ENCODE measurements at places on chromosomes 6 and 20.

- DNase-seq: no peak
These were observed 103.2 kb upstream of the GRIK2 start for GRCh38 chr6:101290346-101290745.

- no peak for DNase-seq
These were observed 12.7 kb downstream of the KCNS1 start for GRCh38 chr20:45088247-45088646.

DNA sequence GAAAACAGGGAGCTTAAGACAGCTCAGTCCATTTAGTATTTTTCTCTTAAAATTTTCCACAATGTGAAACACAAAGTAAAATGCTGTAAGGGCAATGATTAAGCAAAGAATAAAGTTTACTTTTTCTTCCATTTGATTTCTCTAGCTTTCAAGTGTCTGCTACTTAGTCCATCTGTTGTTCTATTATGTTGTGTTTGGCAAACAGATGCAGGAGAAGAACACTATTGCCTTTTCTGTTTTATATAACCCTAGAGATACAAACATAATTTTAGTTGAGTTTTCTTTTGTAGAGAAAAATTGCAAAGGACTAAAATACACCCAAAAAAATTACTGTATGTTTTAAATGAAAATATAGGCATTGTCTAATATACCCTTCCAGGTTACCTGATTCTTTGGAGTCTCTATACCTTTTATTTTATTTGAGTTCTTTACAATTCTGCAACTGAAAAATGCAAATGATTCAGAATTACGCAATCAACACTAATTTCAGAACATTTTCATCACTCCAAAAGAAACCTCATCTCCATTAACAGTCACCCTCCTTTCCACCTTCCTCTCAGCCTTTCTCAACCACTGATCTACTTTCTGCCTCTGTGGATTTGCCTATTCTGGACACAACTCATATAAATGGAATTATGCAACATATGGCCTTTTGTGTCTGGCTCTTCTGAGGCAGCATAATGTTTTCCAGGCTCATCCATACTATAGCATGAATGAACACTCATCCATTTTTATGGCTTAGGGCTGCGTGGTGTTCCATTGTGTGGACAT is 96.9 kb downstream of the MKKS start:
- DNase-seq: no peak

DNA sequence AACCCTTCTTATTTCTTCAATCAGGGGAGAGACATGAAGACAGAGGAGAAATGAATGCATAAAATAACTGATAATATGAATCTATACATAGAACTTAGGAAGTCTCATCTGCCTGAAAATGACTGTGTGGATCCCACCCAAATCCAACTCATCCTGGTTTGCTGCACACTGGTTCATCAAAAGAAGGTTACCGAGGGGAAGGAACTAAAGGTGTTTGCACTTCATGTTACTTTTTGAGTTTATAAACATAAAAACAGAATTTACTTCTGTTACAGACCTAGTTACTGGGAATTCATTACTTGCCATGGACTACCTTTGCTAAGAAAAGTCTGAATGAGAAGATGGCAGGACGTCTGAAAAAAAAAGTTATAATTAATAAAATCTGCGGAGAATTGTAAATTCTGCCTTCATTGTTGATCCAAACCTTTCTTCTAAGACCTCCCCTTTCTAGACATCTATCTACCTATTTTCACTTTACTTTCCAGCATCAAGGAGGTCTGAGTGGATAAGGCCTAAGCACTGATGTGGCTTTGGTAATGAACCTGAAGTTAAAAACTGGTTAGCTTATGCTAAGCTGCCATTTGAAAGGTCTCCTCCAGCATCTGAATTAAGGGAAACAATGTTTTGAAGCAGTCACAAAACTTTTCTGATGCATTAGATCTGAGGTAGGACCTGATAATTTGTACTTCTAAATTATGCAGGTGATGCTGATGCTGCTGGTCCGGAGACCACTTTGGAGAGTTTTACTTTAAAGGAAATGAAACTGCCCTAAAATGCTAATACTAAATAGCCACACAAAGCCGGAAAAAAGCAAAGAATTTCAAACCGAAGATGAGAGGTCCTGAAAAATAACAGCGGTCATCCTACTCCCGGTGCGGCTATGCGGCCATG is 84.0 kb downstream of the HFE start:
- no peak for DNase-seq

GRCh38 chr6:6886171-6886885 is 221.4 kb upstream of the RREB1 start:
- no peak for DNase-seq

DNA sequence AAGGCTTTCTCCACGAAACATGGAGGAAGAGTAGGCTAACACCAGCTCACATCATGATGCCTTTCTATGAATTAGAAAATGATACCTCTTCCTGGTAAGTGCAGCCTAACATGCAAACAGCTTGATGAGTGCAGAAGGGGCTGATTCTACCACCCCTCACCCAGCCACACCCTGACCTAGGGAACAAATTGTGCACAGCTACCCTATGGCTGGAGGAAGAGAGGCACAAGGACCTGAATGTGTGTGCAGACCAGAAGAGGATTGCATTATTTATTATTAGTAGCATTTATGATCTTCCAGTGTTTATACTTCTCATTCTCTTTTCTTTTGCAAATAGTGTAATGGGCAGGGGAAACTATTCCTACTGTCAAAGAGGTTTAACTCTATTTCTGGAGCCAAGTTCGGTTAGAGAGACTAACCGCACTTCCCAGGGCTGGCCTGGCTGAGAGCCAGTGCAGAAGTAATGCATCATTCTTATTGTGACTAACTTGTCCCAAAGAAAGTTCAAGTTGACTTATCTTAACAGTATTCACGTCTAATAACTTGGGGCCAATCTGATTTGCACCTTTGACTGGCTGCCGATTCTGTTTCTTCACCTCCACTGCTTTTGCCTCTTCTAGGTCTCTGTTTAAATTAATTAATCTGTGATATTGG is 237.5 kb downstream of the CD83 start:
- DNase-seq: no peak

GRCh38 chr20:38178065-38178491 is 13.0 kb upstream of the TGM2 start:
- DNase-seq: no peak

DNA sequence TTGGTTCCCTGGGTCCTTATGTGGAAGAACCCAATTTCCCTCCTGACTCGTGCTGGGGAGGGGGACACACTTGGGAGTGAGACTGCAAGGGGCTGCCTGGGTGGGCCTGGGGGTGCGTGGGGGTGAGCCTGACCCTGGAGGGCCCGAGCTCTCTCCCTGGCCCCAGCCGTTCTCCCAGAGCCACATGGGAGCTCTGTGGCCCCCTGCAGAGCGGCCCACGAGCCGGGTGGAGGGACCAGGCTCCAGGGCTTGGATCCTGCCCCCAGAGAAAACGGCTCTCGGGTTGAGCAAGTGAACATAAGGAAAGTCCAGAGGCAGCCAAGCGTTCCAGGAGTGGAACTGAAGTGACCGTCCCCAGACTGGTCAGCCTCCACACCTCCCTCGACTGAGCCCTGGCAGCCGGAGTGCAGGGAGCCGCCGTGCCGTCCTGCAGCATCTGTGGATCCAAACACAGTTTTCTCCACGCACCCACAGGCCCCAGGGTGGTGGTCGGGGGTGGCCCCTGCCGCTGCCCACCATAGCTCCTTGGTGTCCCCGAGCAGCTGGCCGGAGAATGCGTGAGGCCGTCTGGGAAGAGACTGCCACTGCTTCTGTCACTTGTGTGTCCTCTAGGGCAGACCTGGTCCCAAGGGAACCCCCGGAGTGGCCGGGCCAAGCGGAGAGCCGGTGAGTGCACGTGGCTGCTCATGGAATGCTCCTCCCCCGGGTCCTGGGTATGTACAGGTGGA is 10.6 kb downstream of the COL9A3 start:
- no peak for DNase-seq

DNA sequence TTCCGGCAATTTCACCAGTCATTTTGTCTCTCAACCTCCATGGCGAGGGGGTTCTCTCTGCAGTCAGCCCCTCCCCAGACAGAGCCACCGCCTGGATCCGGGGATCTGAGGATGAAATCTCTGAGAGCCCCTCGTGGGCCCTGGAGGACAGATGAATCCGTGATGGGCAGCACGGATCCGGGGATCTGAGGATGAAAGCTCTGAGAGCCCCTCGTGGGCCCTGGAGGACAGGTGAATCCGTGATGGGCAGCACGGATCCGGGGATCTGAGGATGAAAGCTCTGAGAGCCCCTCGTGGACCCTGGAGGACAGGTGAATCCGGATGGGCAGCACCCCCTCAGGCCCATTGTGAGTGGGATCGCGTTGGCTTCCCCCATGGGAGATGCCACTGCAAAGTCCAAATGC is 106.5 kb downstream of the DACT2 start:
- DNase-seq: no peak

DNA sequence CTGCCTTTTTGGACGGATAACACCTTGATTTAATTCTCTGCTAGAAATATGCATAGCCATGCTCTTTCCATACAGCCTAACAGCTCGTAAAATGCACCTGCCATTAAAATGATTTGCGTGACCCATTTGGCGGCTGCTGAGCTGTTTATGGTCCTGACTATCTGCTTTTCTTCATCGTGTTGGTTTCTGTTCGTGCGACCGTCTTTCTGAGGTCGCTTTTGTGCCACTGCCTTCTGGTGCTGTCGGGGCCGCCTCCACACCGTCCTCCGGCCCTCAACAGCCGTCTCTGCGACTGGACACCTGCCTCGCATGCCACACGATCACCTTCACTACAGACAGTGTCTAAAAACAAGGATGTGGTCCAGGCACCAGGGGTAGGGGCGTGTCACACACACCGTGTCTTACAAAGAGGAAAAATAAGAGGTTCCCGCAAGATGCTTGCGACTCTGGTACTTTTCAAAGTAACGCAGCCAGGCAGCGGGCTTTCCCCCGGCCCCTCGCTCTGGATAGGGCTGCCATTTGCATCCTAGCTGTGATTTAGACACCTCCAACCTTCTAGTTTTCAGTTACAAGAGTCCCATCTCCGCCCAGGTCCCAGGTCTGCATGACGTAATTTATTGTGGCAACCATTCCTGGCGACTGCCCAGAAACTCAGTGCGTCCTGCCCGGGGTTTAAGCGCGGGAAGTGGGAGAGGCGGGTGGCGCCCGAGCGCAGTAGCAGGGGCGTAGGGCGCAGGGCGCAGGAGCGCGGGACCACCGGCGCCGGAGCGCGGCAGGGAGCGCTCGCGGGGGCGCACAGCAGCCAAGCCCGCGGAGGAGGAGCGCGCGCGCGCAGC is at the start of gene STMND1:
TSS of gene STMND1 (plus strand) at position 629 of the 836 bp plus-strand sequence. CDS start 208 bp downstream, outside the sequence.
- DNase-seq: peak; percentile 23

- DNase-seq: no peak
These were observed 109.4 kb upstream of the NEDD9 start for GRCh38 chr6:11341867-11342266.

Data from NCI-H345 (cell line).